ENCODE measurements at places on chromosomes 4 and X.
A peak's percentile ranks its signal among the peaks of the same experiment; 100 is the strongest.

DNA sequence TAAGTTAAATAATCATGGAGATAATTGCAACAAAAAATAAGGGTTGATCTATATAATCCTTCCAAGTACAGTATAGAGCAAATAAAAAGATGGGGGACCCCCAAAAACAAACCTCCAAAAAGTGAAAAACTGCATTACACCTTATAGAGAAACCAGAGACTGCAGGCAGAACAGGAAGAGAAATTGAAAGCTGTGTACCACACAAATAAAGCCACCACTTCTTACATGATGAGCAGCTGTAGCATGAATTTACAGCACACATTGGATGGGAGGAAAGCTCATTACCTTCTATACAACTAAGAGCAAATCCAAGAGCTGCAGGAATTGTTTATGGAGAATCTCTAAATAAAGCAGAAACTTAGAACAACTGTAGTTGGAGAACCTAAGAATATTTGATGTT is 152.4 kb upstream of the PDE5A start:
- DNase-seq = no peak

DNA sequence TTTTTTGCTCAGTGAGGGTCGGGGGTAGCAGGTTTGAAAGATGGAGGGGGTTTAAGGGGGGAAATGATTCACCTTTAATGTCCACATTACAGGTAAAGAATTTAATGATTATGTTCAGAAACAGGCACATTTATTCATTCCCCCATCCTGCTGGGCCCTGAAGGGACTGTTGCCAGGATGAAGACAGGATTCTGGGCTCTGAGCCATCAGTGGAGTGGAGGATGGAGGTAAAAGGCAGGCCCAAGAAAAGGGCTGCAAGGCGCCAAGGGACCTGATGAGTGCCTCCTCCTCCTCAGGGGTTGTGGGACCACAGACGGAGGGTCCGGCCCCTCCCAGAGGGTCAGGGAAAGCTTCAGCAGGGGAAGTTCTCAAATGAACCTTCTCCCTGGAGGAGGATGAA is 40.4 kb upstream of the PROM1 start:
- no peak for DNase-seq

DNA sequence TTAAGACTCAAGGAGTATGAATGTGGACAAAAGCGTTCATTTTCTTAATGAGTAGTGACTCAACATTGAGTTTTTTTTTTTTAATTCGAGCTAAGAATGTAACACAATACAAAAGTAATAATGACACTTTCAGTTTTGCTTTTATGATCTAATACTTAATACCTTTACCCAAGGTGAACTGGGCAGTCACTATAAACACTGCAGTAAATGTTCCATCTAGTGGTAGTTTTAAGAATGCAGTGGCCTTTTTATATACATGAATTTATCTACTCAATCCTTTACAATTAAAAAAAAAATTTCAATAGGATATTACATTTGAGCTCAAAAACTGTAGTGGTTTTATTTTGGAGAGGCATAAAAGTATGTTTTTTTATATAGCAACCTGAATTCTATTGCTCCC is 33.9 kb downstream of the PDK3 start:
- DNase-seq = no peak

GRCh38 chrX:137342969-137343368 is 223.0 kb upstream of the ZIC3 start:
- no peak for DNase-seq

DNA sequence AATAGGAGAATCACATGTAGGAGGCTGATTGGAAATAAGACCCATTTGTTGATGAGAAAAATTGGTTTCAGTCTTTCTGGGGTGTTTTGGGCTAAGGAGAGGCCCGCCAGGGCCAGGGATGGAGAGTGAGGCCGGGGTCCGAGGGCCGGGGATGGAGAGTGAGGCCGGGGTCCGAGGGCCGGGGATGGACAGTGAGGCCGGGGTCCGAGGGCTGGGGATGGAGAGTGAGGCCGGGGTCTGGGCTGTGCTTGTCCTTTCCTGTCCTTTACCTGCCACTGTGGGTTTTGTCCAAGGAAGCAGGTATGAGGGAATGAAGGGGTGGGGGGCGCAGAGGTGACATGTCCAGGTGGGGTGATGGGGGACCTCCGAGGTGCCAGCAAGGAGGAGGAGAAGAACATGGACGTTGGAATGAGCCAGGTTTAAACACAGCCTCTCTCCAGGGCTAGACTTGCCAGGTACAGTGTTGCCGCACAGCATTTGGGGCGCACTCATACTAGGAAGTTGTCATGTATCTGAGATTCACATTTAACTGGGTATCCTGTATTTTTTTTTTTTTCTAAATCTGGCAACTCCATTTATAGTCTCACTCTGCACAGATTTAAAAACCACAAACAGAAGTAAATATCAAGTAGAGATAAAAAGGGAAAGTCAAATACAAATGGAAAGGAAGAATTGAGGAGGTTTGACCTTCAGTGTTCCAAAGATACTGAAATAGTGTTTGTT is 8.8 kb downstream of the RGS12 start:
- DNase-seq = no peak

- DNase-seq = peak; percentile 80
These were observed 691 bp upstream of the IGFBP7 start for GRCh38 chr4:57110640-57111511.

- no peak for DNase-seq
These were observed 25.1 kb downstream of the ARL13A start for GRCh38 chrX:100994352-100995281.

GRCh38 chr4:183201331-183201730 is 102.3 kb downstream of the WWC2 start:
- no peak for DNase-seq

- no peak for DNase-seq
These were observed 10.9 kb downstream of the TMA16 start for GRCh38 chr4:163505374-163505773.

DNA sequence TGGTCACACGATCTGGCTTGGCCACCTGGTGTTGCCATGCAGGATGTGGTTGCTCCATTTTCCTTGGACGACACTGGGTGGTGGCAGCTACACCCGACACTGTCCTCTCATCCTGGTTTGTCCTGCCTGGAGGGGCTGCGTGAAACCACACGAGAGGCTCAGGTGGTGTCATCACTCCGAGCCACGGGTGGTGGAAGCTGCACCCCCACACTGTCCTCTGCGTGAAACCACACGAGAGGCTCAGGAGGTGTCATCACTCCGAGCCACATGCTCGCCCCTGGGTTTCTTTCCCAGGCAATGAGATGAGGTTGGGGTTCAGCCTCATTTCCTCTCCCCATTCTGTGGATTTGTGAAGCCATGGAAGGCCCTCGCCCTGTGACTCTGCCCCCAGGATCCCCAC is 34.3 kb downstream of the WFS1 start:
- no peak for DNase-seq

- peak; percentile 43 for DNase-seq
These were observed 31.9 kb downstream of the RHOH start for GRCh38 chr4:40228497-40229365.

DNA sequence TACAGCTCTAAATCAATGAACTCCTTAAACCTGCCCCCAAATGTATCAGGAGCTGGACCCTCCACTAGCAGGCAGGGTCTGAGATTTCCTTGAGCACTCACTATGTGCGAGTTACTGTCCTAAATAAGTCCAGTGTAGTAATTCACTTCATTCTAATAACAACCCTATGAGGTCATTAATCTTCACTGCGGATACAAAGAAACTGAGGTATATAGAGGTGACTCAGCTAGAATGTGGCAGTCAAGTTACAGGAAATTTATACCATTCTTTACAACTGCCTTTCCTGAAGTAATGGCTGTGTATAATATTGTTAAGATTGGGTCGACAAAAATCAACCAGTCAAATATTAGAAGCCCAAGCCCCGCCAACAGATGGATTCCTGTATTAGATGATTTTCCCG is 473.9 kb upstream of the FTHL17 start:
- DNase-seq = no peak

DNA sequence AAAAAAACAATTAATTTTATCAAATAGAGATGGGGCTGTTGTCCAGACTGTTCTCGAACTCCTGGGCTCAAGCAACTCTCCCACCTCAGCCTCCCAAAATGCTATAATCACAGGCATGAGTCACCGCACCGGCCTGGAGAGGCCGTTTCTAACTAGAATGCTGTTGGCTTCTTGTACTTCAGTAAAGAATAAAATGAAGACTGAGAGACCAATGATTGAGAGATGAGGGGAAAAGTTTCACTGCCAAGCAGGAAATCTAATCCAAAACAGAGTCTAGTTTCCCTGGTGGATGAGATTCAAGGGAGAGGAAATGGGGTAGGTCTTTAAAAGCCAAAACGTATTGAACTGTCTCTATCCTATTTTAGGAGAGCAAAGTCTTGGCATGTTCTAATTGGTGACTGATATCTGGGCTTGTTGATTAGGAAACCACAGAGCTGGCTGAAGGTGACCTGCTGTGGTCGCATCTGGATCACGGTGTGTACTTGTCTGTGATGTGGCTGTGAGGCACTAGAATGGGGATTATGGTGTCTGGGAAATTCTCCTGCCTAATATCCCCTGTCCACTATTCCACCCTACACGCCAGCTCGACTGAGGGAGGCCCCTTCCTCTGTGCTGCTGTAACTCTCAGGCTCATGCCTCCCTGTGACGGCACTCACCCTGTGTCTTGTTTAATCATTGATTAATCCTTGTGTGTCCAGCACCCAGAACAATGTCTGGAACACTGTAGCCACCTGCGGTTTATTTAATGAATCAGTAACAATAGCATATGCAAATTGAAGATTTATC is 15.0 kb upstream of the TRIM2 start:
- no peak for DNase-seq

GRCh38 chr4:85932500-85933290 is 427.2 kb downstream of the MAPK10 start:
- peak; percentile 14 for DNase-seq

DNA sequence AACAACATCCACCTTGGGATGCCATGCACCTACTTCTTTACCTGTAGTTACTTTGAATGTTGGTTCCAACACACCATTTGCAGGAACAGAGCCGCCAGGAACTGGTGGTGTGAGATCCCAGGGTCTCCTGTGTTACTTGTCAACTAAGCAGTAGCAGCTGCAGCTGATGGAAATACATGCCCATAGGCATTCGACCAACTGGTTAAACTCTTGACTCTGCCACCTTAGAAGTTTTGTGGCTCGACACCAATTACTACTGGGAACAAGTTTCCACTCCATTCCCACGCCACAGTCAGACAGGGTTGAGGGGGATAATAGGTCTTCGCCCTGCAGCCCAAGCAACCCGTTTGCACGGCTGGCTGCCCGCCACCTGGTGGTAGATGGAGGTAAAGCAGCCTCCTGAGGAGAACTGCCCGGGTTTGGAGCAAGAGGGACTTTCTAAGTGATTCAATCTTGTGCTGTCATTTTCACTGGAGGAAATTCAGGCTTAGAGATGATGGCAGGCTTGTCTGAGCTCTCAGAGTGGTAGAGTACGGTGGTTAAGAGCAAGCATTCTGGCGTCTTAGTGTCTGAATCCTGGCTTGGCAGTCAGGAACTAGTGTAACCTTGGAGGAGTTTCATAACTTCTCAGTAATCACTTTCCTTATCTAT is 119.1 kb upstream of the TRIM2 start:
- peak; percentile 83 for DNase-seq

DNA sequence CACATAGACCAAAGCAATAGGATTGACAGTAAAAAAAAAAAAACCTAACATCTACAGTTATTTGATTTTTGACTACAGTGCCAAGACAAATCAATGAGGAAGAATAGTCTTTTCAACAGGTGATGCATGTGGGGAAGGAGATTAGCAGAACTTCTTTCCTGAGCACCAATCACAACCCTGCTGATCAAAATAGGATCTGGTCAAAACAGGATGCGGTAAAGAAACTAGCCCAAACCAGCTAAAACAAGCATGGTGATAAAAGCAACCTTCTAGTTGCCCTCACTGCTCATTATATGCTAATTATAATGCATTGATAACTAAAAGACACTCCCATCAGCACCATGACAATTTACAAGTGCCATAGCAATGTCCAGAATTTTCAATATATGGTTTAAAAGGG is 667.5 kb downstream of the GRXCR1 start:
- no peak for DNase-seq

- no peak for DNase-seq
These were observed 808 bp downstream of the THAP6 start for GRCh38 chr4:75514949-75515612.

DNA sequence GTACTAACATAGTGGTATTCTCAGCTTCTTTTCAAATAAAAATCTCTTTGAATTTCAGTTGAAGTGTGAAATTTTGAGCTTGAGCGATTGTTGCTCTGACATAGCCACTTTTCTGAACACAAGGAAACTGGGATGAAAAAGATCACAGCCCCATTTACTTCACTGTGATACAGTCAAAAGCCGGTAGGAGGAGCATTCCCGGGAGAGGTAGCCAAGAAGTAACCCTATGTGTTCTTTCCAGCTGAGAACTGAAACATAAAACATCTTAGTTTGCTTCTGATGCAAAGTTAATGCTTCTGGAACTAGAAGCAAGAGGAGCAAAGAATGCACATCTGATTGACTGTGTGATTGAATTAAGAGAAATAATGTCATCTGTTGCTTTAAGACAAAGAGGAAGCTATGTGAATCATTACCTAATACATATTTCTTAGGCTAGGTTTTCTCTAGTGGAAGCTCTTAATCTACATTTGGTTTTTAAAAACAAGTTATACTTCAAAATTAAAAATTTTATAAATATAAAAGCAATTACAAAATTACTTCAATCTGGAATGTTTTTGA is 88.3 kb upstream of the UNC5C start:
- DNase-seq = peak; percentile 12

DNA sequence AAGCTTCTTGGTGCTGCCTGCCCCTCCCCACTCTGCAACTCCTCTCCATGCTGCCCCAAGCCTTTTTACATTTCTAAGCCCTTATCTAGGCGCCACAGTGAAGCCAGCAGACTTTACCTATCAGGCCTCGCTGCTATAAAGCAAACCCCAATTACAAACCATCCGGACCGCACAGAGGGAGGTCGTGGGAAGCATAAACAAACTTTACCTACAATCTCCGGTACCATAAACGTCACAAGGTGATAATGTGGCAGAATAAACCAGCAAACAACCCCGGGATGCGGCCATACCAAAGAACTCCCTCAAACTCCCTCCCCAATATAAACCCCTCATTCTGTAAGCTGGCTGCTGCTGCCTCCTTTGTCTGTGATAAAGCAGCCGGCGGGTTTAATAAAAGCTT is 54.0 kb upstream of the ZCCHC13 start:
- DNase-seq = peak; percentile 97

- peak; percentile 4 for DNase-seq
These were observed 41.9 kb downstream of the BMP15 start for GRCh38 chrX:50952406-50952805.

- no peak for DNase-seq
These were observed 30.1 kb downstream of the MYOZ2 start for GRCh38 chr4:119165767-119166166.

Data from ELF-1 (cell line).